ENCODE measurements at places on chromosomes 2 and 18. TPM values are rescaled to one million over a fixed set of nuclear protein-coding genes. Genes with fewer than 3 reads are reported as not detected.

Gene MTIF2
- polyA plus RNA-seq, result 23.4 TPM

Gene SCN9A
- 3.2 TPM for polyA plus RNA-seq

Gene NAT8
- polyA plus RNA-seq, result not detected

GRCh38 chr2:201093573-201093972 lies 21.8 kb downstream of the NDUFB3 start:
- DNase-seq, result no peak

Gene TSPYL6
- polyA plus RNA-seq, result not detected

Gene ALK
- polyA plus RNA-seq, result 0.07 TPM

DNA sequence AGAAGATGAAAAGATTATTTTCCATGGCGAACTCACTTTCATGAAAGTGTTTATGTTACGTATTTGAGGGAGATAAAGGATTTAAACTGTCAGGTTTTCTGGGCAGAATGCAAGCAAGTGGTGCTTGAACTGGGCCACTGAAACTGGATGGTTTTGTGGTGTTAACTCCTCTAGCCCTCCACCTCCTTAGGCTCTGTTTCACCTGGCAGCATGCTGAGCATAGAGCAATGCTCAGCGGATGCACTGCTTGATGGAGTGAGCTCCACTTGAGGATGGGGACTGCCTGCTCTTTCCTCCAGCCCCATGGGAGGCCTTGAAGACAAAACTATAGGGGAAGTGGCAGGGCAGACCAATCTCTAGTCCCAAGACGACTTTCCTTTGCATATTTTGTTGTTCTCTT lies 345.8 kb downstream of the TDRD15 start:
- DNase-seq, result no peak

- DNase-seq, result no peak
Measured at GRCh38 chr2:176083796-176084261, at the start of gene EVX2. Gene EVX2, minus strand, starts transcription at chr2:176083962. Its CDS starts 186 bp downstream, at chr2:176083776.

DNA sequence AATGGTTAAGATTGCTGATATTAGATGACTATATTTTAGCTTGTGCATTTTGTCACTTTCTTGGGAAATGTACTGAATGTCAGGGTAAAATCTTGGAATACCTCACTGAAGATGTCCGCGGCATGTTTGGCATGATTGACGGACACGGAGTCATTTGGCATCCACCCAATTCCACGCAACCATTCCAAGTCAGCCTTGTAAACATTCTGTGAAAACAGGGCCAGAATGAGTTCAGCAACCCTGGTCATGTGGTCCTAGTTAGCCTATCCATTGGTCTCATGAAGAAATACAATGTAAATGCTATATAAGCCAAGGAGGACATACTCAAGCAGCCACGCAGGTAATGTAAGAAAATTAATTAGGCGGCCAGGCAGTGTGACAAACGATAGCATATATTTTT lies 159.5 kb downstream of the RIF1 start:
- no peak for DNase-seq

GRCh38 chr2:201174687-201175086 lies 8.3 kb upstream of the CASP10 start:
- no peak for DNase-seq

DNA sequence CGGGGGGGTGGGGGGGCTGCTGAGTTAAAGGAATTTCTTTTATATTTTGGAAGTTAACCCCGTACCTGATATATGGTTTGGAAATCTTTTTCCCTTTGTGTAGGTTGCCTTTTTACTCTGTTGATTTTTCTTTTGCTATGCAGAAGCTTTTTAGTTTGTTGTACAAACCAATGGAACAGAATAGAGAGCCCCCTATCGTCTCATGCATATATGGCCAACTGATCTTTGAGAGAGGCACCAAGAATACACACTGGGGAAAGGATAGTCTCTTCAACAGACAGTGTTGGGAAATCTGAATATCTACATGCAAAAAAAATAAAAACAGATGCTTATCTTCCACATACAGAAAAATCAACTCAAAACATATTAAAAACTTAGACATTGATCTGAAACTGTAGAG lies 647.8 kb upstream of the KLHL29 start:
- no peak for DNase-seq

Gene SLC4A3
- 11.0 TPM for polyA plus RNA-seq

- DNase-seq, result no peak
Measured at GRCh38 chr2:239305771-239306170, 95.0 kb downstream of the HDAC4 start.

GRCh38 chr18:31857526-31858106 lies 85.3 kb downstream of the TRAPPC8 start:
- DNase-seq, result peak; percentile 3

DNA sequence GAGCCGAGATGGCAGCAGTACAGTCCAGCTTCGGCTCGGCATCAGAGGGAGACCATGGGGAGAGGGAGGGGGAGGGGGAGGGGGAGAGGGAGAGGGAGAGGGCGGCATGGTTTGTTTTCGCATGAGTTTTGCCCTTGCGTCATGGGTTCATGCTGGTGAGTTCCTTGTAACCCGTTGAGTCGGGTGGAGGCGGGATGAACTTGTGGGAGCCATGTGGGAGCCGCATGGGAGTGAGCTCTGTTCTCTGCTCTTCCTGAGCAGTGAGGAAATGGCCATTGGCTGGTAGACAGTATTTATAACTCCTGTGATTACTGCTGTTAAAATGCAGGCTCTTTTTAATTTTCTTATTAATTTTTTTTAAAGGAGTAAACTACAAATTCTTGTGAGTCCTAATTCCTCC lies 108.0 kb downstream of the CEP192 start:
- no peak for DNase-seq

DNA sequence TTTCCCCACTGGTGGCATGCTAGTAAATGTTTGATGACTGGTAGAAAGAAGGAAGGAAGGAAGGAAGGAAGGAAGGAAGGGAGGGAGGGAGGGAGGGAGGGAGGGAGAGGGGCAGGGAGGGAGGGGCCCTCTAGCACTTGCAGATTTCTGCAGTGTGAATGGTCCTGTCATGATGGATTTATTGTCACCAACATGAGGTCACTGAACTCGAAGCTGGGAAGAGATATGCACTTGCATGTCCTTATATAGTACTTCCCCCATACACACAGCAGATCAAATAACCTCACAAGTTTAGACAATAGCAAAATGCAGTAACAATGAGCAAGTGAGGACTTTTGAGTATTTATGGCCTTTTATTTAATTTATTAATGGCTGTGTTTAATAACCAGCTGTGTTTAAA lies 44.5 kb upstream of the CXCR4 start:
- no peak for DNase-seq
